CD4-positive, alpha-beta T cell (primary cell): ENCODE measurements at places on chromosomes 7 and 10. TPM values are rescaled to one million over a fixed set of nuclear protein-coding genes. Genes with fewer than 3 reads are reported as not detected.
A peak's percentile ranks its signal among the peaks of the same experiment; 100 is the strongest.

Gene HERPUD2
- 113 TPM for total RNA-seq

Gene TFEC
- total RNA-seq = not detected

- no peaks in the 10 kb centered on the region for H3K36me3 ChIP-seq
- no peaks in the 10 kb centered on the region for H3K4me1 ChIP-seq
- H3K27me3 ChIP-seq = no peaks in the 10 kb centered on the region
- no peak for DNase-seq
- H3K27ac ChIP-seq = no peak overlapping the region
- H3K4me3 ChIP-seq = no peak overlapping the region
Measured at GRCh38 chr7:115511330-115511729, 519.2 kb downstream of the TFEC start.

DNA sequence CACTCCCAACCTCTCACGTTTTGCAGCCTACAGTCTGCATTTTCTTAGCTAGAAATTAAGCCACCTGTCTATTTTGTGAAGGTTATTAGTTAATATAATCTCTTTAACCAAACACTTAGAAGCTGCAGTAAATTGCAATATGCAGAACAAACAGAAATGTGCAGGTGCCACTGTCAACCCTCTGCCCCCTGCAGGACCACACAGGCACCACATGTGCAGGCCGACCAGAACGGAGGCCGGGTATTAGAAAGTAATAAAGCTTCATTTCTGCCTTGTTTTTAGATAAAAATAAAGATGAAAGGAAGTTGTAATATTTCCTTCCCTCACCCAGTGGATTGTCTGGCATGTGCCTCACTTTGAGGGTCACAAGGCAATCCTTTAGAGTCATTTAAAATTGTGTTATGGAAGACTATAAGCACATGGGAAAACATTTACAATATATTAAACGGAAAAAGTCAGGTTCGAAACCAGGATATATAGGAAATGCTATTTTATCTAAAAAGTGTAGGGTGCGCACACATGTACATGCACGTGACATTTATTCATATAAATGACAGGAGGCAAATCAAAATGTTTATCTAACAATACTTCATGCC is 158.2 kb downstream of the ARHGAP12 start:
- no peak overlapping the region for H3K4me3 ChIP-seq
- no peak overlapping the region for H3K27ac ChIP-seq
- H3K4me1 ChIP-seq = no peaks in the 10 kb centered on the region
- H3K27me3 ChIP-seq = no peaks in the 10 kb centered on the region

GRCh38 chr10:110503528-110504110 is 5.9 kb downstream of the DUSP5 start:
- no peak for DNase-seq
- peak overlapping the region; percentile 26 for H3K27ac ChIP-seq
- H3K4me3 ChIP-seq = peak overlapping the region; percentile 21
- peaks cover 41% of the 10 kb centered on the region for H3K36me3 ChIP-seq
- H3K4me1 ChIP-seq = peaks cover 87% of the 10 kb centered on the region
- no peaks in the 10 kb centered on the region for H3K27me3 ChIP-seq

DNA sequence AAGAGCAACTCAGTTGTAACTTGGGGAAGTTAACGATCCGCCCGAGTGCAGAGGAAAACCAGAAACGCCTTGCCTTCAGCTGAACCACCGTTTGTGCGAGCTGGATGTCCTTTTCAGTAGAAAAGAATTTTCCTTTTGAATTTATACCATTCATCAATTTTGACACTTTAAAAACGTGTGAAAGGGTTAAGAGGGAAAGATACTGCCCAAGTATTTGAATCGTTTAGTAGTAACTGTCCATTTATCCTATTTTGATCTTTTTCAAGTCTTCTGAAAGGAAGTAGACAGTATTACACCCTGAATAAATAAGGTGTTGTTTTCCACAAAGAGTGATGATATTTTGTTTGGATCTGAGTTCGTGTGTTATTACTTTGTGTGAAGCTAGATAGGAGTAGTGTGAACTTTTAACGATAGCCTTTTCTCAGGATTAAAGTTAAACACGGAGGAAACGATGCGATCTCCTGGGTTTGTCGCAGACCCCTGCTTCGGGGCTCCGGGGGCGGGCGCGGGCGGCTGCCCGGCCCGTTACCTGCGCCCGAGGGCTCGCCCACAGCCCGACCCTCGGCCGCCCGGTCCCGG is 830 bp upstream of the BMI1 start:
- H3K27me3 ChIP-seq = peaks cover 5% of the 10 kb centered on the region
- peak overlapping the region; percentile 52 for H3K4me3 ChIP-seq
- H3K4me1 ChIP-seq = peaks cover 31% of the 10 kb centered on the region

- H3K27me3 ChIP-seq = no peaks in the 10 kb centered on the region
- H3K4me3 ChIP-seq = no peak overlapping the region
- H3K4me1 ChIP-seq = no peaks in the 10 kb centered on the region
- no peaks in the 10 kb centered on the region for H3K36me3 ChIP-seq
Measured at GRCh38 chr7:131570401-131570800, 14.0 kb upstream of the PODXL start.
